Stimulated activated CD8-positive, alpha-beta memory T cell treated with anti-CD3 and anti-CD28 coated beads, Interleukin-15, amount 100 ng/mL, for 1 hour (primary cell): ENCODE measurements at places on chromosomes 12 and 14.

GRCh38 chr14:39576258-39576657 is 144.0 kb upstream of the FBXO33 start:
- DNase-seq = no peak

GRCh38 chr14:73613419-73613963 is 1.2 kb downstream of the ACOT6 start:
- no peak for DNase-seq

GRCh38 chr12:24901576-24902461 is 47.1 kb downstream of the BCAT1 start:
- no peak for DNase-seq

DNA sequence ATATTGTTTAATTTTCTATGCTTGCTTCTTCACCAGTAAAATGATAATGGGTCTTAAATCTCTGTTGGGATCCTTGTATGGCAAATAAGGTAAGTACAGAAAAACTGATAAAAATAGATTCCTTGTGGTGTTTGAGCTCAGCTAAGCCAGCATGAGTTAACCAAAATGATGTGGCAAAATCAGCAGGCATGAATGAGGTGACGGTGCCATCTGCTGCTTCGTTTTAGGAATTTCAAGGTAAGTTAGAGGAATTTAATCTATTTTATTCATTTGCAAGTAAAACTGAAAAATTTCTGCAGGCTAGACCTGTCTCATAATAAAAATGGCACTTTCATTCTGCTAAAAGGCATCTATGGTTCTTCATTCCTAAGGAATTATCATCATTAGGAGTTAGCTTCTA is 10.0 kb upstream of the CLEC7A start:
- DNase-seq = no peak

DNA sequence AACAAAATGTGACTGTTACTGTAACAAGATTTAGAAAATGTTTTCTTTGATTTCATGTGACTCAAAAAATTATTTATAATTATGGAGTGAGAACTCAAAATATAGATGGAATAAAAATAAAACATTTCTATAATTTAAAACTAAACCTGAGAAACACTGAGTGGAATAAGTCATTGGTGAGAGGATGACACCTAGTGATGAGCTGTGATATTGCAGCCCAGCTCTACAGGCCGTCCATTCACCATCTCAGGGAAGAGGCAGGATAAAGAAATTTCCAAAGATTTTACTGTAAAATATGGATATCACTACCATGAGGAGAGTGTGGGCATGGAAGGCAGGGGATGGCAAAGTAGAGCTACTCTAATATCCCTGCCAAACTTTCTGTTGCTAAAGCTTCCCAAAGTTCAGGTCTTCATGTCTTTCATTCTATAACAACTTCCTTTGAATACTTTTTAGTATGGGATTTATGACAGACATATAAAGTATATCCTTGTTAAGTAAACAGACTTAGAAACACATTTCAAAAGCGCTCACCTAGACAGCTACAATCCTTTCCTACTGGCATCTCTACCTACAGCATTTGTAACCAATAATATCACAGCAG is 308.0 kb downstream of the ITPR2 start:
- no peak for DNase-seq

- no peak for DNase-seq
Observed at GRCh38 chr12:77535734-77536133, 295.0 kb upstream of the NAV3 start.

GRCh38 chr12:5437182-5437583 is 5.3 kb downstream of the NTF3 start:
- DNase-seq = no peak

GRCh38 chr14:42200957-42201356 is 594.3 kb downstream of the LRFN5 start:
- DNase-seq = no peak

GRCh38 chr12:108185002-108185401 is 55.9 kb downstream of the WSCD2 start:
- DNase-seq = no peak

- DNase-seq = no peak
Observed at GRCh38 chr12:53495903-53496751, 3.1 kb downstream of the MAP3K12 start.

- no peak for DNase-seq
Observed at GRCh38 chr14:71341156-71341555, 433.9 kb downstream of the PCNX1 start.

- DNase-seq = no peak
Observed at GRCh38 chr12:109549613-109550270, 23.6 kb downstream of the MMAB start.

DNA sequence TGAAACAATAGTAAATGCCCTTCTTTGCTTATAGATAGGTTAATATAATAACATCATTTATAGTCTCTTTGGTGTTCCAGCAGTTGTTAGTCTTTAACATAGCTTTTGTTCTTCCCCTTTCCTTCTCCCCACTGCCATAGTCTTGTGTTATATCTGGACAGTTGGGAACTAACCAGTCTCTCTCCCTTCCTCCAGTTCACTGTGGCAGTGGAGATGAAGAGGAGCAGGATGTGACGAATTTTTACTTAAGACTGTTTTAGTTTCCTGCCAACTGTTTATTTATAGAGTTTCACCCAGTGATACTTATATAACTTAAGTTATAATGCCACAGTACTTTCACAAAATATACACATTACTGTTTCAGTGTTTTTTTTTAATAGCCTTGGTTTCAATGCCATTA is 277.4 kb downstream of the PDZRN4 start:
- no peak for DNase-seq

GRCh38 chr14:57875296-57875695 is 9.4 kb upstream of the SLC35F4 start:
- DNase-seq = no peak

DNA sequence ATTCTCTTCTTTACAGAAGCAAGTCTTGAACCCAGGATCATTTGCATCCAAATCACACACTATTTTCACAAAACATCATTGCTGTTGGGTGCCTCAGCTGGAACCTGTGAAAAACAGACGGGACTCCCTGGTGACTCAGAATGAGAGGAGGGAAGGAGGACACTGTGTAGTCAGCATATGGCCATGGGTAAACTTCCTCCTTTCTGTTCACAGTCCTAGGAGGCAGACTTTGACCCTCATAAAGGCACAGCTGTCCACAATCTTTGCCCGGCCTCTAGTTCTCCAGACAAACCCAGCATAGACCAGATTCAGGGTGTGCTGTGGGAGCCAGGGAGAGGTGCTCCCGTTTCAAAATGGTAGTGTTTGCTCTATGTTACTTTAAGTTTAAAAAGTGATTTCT is 62.0 kb downstream of the DYRK2 start:
- no peak for DNase-seq

GRCh38 chr14:75310295-75311111 is 31.9 kb downstream of the FOS start:
- DNase-seq = no peak

- DNase-seq = peak; percentile 57
Observed at GRCh38 chr12:52327052-52327829, 6.0 kb upstream of the KRT83 start.

DNA sequence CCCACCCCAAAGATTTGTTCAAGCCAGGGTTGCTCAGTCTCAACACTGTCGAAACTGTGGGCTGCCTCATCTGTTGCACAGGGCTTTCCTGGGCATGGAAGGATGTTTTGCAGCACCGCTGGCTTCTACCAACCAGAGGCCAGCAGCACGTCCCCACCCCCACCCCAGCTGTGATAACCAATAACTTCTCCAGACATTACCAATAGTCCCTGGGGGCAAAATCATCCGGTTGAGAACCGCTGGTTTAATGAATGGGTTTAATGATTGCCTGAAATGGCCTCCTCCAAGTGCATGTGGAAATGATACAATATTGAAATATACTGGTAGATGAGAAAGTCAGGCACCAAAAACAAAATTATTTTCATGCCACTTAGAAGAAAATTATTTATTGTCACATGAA is 44.5 kb downstream of the RIMBP2 start:
- no peak for DNase-seq

- no peak for DNase-seq
Observed at GRCh38 chr14:101112351-101113107, 209.0 kb upstream of the RTL1 start.

GRCh38 chr12:42255221-42255865 is 17.3 kb upstream of the YAF2 start:
- no peak for DNase-seq

GRCh38 chr12:56699020-56699661 is 11.1 kb upstream of the PTGES3 start:
- DNase-seq = no peak

GRCh38 chr14:63632932-63633514 is 8.6 kb downstream of the WDR89 start:
- DNase-seq = no peak

DNA sequence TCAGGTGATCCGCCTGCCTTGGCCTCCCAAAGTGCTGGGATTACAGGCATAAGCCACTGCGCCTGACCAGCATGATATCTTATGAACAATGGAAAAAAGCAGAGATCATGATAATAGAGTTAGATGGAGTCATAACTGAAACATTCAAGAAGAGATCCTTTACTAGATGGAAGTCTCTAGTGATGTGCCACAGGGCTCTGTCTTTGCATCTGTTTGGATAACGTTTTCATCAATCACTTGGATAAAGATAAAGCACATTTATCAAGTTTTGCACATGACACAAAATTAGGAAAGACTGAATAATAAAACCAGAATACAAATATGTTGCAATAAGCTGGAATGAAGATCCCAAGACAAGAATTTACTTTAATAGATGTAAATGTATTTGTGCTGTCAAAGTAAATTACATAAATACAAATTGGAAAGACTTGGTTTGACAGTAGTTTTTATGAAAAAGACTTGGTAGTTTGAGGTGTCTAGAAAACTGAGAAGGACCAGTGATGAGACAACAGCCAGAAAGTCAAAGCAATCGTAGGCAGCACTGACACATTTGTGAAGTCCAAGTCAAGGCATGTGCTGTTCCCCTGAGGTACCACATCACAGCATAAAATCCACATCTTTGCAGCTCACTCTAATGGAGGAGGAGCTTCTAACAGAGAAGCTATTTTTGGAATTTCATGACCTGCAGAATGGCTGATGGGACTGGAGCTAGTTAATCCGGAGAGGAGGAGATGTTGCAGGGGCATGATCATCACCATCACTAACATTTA is 28.5 kb downstream of the GPRC5A start:
- no peak for DNase-seq

DNA sequence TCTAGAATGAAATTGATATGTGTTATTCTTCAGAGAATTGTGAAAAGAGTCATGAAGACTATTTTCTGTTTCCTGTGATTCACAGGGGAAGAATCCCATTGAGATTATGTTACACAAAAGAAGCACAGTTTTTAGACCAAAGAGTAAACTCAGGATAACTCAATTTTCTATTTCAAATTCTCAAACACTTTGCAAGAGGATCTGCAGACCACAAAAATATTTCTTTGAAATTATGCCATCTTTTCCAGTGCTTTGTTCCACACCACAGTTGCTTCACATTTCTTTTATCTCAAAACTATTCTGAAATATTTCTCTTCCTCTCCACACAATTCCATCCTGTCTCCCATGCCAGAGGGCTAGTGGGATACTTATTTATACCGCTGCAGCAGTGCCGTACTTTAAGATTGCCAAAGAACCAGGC is 188.9 kb upstream of the FOXG1 start:
- no peak for DNase-seq

DNA sequence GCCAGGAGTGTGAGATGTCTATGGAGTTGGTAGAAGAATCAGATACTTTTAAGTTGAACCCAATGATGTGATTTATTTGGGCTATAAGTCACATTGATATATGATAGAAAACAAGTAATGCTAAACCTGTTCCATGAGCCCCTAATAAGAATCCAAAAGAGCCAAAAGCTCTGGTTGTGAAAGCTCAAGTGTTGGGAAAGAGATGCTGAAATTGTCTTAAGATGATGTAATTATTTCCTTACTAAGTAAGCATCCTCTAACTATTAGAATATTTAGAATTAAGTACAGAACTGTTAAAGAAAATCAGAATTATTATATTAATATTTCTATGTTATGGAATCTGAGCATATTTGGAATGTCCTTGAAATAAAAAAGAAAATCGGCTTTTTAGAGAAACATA is 17.6 kb upstream of the SLC2A13 start:
- DNase-seq = no peak

- DNase-seq = no peak
Observed at GRCh38 chr14:22977434-22977683, 5.0 kb downstream of the AJUBA start.

GRCh38 chr12:93127582-93128331 is 198.7 kb upstream of the EEA1 start:
- no peak for DNase-seq

DNA sequence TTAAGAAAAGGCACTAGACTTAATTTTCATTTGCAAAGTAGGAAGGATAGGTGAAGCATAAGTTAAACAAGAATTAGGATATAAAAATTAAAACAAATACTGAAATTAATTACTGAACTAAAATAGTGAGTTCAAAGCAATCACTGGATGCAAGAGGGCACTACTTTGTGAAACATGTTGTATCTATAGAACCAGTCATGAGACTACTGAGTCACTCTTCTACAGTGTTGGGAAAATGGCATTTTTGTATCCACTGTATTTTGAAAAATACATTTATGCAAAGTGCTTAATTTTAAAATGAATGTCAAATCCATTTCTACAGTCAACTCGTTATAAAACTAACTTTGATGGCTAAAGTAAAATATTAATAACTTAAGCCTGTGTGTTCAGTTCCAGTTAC is 47.9 kb downstream of the SEL1L start:
- DNase-seq = no peak

- no peak for DNase-seq
Observed at GRCh38 chr12:91127306-91127705, 16.0 kb upstream of the LUM start.

- no peak for DNase-seq
Observed at GRCh38 chr12:15563663-15564062, 225.5 kb downstream of the EPS8 start.

- no peak for DNase-seq
Observed at GRCh38 chr12:132400011-132400641, 70.7 kb upstream of the GALNT9 start.

GRCh38 chr12:93256256-93256969 is 121.3 kb upstream of the NUDT4 start:
- no peak for DNase-seq

DNA sequence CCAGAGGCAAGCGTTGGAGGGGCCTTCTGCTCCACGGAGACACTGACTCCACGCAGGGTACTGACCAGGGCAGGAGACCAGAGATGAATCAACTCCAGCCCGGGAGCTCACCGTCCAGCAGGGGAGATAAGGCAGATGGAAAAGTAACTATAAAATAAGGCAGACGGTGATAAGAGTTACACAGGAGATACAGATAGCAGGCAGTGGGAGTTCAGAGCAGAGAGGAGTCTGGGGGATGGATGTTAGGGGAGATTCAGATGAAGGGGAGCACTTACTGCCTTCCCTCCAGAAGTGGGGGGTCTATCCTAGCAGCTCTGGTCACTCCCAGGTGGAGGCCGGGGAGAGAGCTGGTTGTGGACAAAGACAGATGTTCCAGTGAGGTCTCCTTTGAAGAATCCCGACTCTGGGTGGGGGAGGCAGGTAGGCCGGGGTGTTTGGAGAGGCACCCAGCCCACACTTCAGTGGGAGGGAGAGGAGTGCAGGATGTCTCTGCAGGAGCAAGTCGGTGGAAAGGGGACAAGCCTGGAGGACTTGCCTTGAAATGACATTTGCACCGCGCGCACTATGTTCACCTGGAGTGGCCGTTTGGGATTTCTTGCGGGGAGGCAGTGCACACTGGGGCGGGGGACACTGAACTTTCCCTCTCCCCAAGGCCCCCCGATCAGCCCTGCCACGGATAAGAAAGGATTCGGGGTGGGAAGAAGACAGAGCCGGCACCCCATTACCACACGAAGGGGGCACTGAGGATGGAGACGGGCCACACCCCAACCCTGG is 1.2 kb downstream of the PITPNM2 start:
- DNase-seq = no peak

GRCh38 chr12:104333692-104334255 is 30.2 kb downstream of the EID3 start:
- DNase-seq = no peak

- no peak for DNase-seq
Observed at GRCh38 chr14:70845601-70846000, 36.3 kb upstream of the MAP3K9 start.
